Activated T-cell treated with anti-CD3 and anti-CD28 coated beads, Interleukin-2, amount 50 U/mL, for 72 hours (primary cell): ENCODE measurements at places on chromosomes 11 and 22. TPM values are rescaled to one million over a fixed set of nuclear protein-coding genes. Genes with fewer than 3 reads are reported as not detected.

STK33 gene
- total RNA-seq = 6.1 TPM

DNA sequence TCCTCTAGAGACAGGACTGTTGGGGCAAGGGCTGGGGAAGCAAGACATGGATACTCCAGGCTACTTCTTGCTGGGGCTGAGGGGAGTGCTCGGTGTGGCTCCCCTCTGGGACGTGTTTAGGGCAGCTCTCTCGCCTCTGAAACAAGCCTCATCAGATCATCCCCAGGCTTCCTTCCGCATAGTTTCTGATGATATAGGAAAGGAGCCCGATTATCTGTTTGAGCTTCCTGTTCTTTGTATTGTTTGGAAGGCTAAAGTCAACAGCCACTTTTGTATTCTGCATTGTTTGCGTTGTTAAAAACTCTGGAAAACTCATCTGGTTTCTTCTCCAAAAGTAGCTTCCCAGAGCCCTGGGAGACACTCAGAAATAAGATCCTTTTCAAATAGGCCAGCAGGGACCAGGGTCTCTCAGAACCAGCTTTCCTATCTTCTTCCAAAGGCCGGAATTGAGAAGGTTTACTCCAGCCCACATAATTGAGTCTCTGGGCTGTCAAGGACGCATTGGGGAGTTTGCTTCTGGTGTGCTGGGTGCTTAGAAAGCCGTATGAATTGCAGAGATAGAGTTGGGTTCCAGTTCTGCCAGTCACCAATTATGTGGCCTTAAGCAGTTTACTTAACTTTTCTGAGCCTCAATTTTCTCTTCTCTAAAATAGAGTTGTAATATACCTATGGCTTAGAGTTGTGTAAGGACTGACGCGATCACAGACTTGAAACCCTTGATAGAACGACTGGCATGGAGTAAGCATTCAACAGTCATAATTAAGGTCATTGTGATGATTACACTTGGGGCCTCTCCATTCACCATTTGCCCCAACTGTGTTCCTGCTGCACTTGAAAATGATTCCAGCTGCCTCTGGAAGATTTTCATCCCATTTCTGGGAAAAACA, 19.1 kb downstream of the CD44 start:
- DNase-seq = no peak

GRCh38 chr11:118742304-118742703, 48.7 kb downstream of the DDX6 start:
- no peak for DNase-seq

- no peak for DNase-seq
These were observed 94.0 kb upstream of the FOLH1 start for GRCh38 chr11:49302360-49302759.

DNA sequence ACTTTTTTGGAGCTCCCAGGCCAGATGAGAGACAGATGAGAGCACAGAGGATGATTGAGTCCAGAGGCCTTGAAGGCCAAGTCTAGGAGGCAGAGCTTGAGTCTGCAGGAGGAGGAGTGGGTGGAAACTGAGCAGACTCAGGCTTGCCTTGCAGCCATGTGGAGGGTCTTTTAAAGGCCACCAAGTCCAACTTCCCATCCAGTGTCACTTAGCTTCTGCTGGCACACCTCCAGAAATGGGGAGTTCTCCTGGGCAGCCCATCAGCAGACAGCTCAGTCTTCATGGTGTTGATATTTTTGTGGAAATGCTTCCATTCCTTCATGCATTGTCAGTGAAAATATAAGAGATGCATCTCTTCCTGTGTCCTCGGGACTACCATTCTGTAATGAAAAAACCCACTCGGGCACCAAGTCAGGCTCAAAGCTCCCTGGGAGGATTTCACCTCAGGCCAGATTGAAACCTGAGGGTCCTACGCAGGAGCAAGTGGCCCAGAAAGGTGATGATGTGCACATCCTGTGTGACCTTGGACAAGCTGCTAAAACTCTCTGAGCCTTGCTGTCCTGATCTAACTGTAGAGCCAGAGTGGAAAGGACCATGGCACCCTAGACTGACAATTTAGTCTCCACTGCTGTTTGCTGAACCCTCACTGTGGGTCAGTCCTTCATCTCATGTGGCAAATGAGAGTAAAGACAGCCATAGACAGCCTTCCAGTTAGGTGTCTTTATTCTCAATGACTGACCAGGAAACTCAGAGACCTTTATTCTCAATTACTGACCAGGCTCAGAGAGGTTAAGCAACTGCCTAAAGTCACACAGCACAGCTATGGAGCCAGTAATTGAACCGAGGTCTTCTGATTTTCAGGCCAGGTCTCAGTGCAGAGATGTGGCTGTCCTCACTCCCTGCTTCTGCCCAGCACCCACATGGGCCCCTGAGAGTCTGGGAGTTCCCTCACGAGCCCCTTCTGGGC, 2.9 kb upstream of the LRRC32 start:
- no peak for DNase-seq
